ENCODE measurements at places on chromosomes 12 and 14.

DNA sequence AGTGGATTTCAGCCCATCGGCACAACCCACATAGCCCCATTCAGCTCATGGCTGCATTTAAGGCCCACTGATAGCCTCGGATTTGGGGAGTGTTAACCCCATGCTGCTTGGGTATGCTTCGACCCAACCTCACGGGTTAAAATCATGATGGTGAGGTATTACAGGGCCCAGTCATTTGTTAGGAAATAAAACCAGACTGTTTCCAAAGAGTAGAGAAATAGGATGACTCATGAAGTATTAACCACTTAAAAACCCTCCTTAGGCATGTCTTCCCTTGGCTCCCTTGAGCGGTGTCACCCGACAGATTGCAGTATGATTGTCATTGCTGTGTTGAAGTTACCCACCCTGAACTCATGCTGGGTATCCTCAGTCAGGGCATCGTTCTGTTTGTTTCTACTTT, 289.1 kb downstream of the CACNA1C start:
- peak; percentile 87 for DNase-seq
- peak overlapping the region; percentile 41 for H3K27ac ChIP-seq
- peaks cover 42% of the 10 kb centered on the region for H3K4me1 ChIP-seq
- H3K27me3 ChIP-seq, result no peaks in the 10 kb centered on the region

GRCh38 chr12:58629376-58629775, 290.9 kb downstream of the LRIG3 start:
- peaks cover 12% of the 10 kb centered on the region for H3K4me1 ChIP-seq
- no peaks in the 10 kb centered on the region for H3K27me3 ChIP-seq
- no peak for DNase-seq
- H3K36me3 ChIP-seq, result no peaks in the 10 kb centered on the region

DNA sequence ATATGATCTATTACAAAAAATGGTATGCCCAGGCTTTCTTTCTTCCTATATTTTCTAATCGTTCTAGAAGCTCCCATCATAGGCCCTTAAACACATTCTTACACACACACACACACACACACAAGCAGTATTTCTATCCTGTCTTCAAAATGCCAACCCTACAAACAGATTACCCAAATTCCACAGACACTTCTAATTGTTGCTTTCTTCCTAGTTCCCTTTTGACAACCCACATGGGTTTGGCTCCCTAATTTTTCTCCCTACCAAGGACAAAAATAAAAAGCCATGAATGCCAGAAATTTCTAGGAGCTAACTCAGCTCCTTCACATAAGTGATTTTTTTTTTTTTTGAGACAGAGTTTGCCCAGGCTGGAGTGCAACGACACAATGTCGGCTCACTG, 60.3 kb upstream of the NTF3 start:
- H3K27ac ChIP-seq, result no peak overlapping the region
- no peaks in the 10 kb centered on the region for H3K36me3 ChIP-seq
- H3K4me1 ChIP-seq, result no peaks in the 10 kb centered on the region
- no peak for DNase-seq

GRCh38 chr14:105527826-105528585, 1.6 kb downstream of the TMEM121 start:
- DNase-seq, result peak; percentile 90
- no peaks in the 10 kb centered on the region for H3K27me3 ChIP-seq
- H3K27ac ChIP-seq, result no peak overlapping the region
- H3K36me3 ChIP-seq, result no peaks in the 10 kb centered on the region
- peak overlapping the region; percentile 75 for H3K4me3 ChIP-seq
- H3K4me1 ChIP-seq, result no peaks in the 10 kb centered on the region

- no peak overlapping the region for H3K27ac ChIP-seq
- DNase-seq, result peak; percentile 28
- peaks cover 7% of the 10 kb centered on the region for H3K4me1 ChIP-seq
- no peaks in the 10 kb centered on the region for H3K36me3 ChIP-seq
- H3K27me3 ChIP-seq, result no peaks in the 10 kb centered on the region
Measured at GRCh38 chr12:85632390-85632789, 203.8 kb downstream of the RASSF9 start.

- no peak for DNase-seq
- H3K36me3 ChIP-seq, result no peaks in the 10 kb centered on the region
- H3K4me3 ChIP-seq, result no peak overlapping the region
- no peaks in the 10 kb centered on the region for H3K4me1 ChIP-seq
- no peak overlapping the region for H3K27ac ChIP-seq
Measured at GRCh38 chr12:75257510-75257909, 47.9 kb upstream of the KCNC2 start.

DNA sequence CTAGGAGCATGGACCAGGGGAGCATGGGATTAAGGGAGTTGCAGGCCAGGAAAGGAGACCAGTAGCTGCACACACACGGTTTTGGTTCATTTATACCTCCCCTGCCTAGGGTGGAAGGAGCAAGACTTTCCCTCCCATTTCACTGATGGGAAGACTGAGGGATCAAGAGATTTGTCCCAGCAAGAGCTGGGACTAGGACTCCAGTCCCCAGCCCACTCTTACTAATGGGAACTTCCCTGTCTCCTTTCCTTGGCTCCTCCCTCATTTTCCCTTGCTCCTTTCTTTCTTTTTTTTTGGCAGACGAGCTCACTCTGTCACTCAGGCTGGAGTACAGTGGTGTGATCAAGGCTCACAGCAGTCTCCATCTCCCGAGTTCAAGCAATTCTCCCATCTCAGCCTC, 13.0 kb downstream of the SCNN1A start:
- H3K27me3 ChIP-seq, result no peaks in the 10 kb centered on the region
- H3K4me3 ChIP-seq, result no peak overlapping the region
- peaks cover 5% of the 10 kb centered on the region for H3K4me1 ChIP-seq
- no peaks in the 10 kb centered on the region for H3K36me3 ChIP-seq
- no peak for DNase-seq
- H3K27ac ChIP-seq, result no peak overlapping the region

GRCh38 chr12:108640802-108641445, 7.2 kb upstream of the SELPLG start:
- peaks cover 52% of the 10 kb centered on the region for H3K4me1 ChIP-seq
- peak; percentile 52 for DNase-seq

- no peaks in the 10 kb centered on the region for H3K4me1 ChIP-seq
- no peak overlapping the region for H3K27ac ChIP-seq
- H3K4me3 ChIP-seq, result no peak overlapping the region
- no peak for DNase-seq
- H3K36me3 ChIP-seq, result peaks cover 25% of the 10 kb centered on the region
Measured at GRCh38 chr12:47849261-47849660, 29.6 kb upstream of the HDAC7 start.

DNA sequence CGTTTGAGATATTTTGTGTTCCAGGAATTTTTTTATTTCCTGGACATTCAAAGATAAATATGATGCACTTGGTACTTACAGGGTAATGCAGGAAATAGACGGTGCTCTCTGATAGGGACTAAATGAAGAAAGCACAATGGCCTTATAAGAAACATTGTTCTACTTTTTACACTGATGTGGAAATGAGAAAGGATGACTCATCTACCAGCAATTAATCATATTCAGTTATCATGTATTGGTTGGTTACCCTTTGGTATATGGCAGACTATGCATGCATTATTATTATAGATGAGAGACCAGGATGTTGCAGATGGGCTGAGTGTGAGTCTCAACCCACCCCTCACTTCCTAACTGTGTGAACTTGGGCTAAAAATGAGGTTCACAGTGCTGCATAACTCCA, 222.2 kb downstream of the FLRT2 start:
- H3K27ac ChIP-seq, result no peak overlapping the region
- no peaks in the 10 kb centered on the region for H3K27me3 ChIP-seq

DNA sequence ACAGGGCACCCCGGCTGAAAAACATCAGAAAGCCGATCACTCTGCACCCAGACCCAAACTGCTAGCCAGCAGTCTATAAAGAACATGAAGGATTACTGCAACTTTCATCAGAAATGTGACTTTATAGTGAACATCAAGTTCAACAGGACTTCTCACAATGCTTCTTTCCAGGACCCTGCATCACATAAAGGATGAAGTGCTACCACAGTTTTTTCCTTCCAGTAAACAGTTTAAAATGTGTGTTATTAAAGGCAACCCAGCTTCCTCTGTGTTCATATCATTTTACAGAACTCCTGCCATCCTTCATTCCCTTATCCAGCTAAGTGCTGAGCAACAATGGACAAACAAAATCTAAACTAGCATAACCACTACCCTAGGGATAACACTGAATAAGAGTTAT, 280.3 kb upstream of the DIO2 start:
- H3K27ac ChIP-seq, result 0 out of 2 replicates have a peak overlapping the region, but pooled peaks have one; percentile 35
- no peaks in the 10 kb centered on the region for H3K36me3 ChIP-seq
- DNase-seq, result peak; percentile 10
- peak overlapping the region; percentile 34 for H3K4me3 ChIP-seq
- no peaks in the 10 kb centered on the region for H3K27me3 ChIP-seq

Data from GM23248 (cell line).